ENCODE measurements at places on chromosomes 2 and 18.
A peak's percentile ranks its signal among the peaks of the same experiment; 100 is the strongest.

GRCh38 chr2:119716284-119716672, 37.3 kb downstream of the TMEM177 start:
- DNase-seq, result no peak

DNA sequence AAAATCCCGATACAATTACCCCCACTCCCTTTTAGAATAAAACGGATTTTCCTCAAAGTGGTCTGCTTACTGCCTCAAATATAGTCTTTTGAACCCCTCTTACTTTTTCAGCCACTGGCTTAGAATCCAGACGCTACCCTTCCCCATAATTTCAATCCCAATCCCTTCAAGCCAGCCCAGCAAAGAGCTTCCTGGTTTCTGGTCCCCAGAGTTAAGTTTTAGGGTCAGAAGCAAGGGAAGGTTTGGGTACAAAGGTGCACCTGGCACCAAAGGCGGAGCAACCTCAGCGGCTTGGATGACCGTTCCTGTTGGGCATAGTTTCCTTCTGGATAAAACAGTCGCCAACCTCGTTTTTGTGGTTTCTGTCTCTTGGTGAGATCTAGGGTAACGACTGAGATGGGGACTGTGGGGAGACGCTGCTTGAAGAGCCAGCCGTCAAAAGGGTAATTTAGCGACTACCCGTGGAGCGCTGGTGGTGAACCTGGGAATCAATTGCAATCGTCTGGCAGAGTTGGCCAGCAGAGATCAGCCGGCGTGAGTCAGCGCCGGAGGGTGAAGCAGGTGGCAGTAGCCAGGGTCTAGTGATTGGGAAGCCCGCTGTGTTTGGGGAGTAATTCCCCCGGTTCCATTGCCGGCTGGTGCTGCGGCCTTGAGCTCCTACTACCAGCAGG, 1.6 kb downstream of the FEV start:
- no peak for DNase-seq

- DNase-seq, result no peak
Observed at GRCh38 chr18:49014605-49015267, 64.0 kb upstream of the SMAD7 start.

- DNase-seq, result no peak
Observed at GRCh38 chr2:170651624-170652325, 63.4 kb upstream of the SP5 start.

GRCh38 chr2:217491271-217491670, 511.5 kb downstream of the TNS1 start:
- no peak for DNase-seq

- DNase-seq, result no peak
Observed at GRCh38 chr2:211086049-211086448, 529.6 kb downstream of the CPS1 start.

GRCh38 chr18:74147779-74148542, at the start of the genes FBXO15 and TIMM21:
Gene FBXO15, minus strand, starts transcription at chr18:74147834. Its CDS starts 49 bp downstream, at chr18:74147785.
Gene TIMM21, plus strand, starts transcription at chr18:74148523. Its CDS starts 286 bp downstream, at chr18:74148809.
- peak; percentile 93 for DNase-seq

GRCh38 chr2:31324016-31324633, 90.2 kb downstream of the EHD3 start:
- DNase-seq, result no peak

DNA sequence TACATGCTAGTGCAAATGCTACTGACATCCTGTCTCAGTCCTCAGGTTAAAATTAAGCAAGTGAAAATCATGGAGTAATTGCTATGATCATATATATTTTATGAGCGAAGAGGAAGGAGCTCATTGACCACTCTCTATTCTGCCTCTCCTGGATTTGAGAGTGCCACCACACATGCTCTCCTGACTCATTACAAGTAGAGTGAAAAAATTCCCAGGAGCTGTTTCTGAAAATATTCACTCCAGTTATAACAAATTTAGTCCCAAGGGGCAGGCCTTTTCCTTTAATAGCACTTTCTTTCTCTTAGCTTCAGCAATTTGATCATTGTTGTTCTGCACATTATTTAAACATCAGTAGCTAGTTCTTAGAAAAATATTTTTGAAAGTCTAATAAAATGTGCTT, 155.0 kb upstream of the MAPRE2 start:
- DNase-seq, result no peak

GRCh38 chr18:7683753-7684152, 116.6 kb downstream of the PTPRM start:
- DNase-seq, result no peak

GRCh38 chr2:133644846-133645245, 76.6 kb upstream of the NCKAP5 start:
- no peak for DNase-seq

DNA sequence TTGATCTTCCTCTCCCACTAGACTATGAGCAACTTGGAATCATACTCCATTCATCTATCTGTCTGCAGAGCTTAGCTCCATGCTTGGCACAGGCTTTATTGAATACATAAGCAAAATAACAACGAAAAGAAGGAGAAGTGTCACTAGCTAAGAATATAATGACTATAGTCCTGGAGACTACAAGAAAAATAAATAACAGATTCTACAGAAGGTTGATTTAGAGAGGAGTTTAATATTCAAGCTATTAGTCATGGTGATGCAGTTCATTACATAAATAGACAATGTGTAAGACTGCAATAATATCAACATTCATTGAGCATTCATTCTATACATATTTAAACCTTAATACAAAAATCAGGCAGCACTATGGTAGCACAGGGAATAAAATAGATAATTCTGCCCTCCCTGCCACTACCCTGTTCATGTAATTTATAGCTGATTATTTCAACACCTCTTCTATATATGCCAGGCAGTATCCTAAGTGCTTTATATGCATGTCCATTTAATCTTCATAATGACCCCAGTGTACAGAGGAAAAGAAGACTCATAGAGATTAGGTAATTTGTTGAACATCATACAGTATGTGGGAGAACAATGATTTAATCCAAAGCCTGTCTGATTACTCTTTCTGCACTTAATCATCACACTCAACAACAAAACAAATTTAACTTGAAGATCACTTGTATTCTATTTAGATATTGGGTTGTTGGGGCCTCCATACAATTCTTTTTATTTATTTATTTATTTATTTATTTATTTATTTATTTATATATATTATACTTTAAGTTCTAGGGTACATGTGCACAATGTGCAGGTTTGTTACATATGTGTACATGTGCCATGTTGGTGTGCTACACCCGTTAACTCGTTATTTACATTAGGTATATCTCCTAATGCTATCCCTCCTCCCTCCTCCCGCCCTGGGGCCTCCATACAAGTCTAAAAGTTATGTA, 165.3 kb downstream of the RNF152 start:
- peak; percentile 38 for DNase-seq

DNA sequence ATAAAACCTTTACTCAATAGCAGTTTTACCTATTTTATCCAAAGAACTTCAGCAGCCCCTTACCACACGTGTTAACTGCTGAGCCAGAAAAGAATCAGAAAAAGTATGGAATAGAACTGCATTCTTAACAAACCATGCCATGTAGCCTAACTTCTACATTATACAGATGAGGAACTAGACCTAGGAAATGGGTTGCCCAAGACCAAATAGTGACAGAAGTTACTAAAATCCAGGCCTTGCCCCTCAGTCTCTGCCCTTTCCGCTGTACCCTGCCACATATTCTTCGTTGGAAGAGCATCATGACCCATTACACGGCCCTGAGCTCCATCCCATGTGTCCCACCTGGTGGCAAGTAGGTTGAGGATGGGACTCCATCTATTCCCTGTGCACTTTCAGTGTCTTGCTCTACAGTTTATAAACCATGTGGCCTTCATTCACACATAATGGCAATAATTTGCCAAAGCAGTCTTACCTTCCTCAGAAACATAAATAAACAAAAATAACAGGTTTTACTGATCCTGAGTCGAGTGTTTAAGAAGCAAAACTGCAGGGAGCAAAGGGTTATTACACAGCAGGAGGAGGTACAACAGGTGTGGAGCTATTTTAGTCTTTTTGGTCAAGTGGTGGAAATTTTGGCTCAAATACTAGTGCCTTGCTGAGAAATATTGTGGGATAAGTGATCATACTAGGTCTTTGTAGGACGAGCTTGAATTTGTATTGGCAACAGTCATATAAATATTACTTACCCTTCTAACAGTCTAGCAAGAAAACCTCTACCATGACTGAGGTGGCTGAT, 46.5 kb downstream of the HNRNPLL start:
- DNase-seq, result no peak

- DNase-seq, result no peak
Observed at GRCh38 chr18:2425426-2426317, 145.6 kb downstream of the METTL4 start.

GRCh38 chr2:20588918-20589871, 61.7 kb downstream of the HS1BP3 start:
- DNase-seq, result no peak

DNA sequence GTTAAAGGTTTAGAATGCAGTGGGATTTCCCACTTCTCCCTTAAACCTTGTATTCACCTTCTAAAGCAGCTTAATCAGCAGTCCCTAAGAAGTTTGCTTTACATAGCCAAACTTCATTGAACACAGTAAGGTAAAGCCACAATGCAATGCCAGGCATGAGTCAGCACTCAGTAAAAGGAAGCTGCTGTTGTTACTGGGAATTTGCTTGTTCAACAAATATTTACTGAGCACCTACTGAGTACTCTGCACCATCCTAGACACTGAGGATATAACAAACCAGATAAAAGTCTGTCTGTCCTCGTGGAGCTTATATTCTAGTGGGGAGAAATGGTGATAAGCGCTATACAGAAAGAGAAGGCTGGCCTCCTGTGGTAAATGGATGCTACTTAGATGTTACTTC, 162.7 kb downstream of the PKP4 start:
- no peak for DNase-seq

DNA sequence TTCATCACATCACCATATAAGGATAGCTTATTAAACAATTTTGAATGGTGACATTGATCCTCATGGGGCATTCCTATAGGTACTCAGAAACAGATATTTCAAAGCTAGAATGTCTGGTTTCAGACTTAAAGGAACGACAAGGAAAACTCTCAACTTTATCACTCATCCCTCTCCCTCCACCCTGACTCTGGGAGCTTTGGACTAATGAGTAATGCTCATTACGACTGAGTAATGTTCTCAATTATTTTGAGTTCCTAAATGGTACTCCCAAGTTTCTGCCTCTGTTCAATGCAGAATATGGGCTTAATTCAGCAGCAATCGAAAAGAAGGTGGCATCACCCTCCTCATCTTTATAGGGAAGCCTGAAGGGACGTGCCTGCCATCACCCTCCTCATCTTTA, 43.4 kb downstream of the RFX8 start:
- DNase-seq, result no peak

DNA sequence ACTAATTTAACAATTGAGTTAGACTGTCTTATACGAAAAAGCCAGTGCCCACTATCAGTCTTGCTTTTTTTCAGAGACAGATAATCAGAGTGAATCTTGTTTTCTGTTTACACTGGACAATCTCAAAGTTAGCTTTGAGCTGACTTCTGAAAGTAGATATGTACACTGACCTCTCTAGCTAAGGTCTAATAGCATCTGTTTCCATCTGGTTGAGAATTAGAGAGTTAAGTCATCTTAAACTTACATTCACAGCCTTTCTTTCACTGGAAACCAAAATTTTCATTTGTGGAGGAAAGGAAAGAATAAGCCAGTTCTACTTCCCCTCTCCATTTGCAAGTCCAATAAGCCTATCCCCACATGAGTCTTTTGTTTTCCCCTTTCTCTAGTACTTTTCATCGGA, 89.3 kb downstream of the VRK2 start:
- no peak for DNase-seq

DNA sequence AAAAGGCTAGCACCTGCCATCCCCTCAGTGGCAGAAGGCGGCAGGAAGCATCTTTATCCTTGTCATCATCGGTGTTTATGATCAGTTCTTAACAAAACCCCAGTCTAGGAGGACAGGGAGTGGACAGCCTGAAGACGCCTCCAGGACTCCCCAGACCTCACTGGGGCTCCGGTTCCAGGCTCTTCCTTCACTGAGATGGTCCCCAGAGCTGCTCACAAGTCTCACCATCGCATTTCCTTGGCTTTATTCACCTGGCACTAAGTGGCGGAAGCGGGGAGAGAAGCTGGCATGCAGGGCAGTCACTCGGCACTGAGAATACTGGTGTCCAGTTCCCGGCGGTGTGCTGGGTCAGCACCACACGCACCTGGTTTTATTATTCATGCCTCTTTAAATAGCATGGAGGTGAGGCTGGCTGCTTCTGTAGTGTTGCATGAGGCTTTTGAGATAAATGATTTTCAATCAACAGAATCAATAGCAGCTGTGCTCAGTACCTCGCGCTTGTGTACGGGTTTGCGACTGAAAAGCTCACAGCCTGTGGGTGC, 68.7 kb downstream of the CABLES1 start:
- DNase-seq, result no peak

- DNase-seq, result no peak
Observed at GRCh38 chr2:23636426-23636825, 251.4 kb downstream of the KLHL29 start.

DNA sequence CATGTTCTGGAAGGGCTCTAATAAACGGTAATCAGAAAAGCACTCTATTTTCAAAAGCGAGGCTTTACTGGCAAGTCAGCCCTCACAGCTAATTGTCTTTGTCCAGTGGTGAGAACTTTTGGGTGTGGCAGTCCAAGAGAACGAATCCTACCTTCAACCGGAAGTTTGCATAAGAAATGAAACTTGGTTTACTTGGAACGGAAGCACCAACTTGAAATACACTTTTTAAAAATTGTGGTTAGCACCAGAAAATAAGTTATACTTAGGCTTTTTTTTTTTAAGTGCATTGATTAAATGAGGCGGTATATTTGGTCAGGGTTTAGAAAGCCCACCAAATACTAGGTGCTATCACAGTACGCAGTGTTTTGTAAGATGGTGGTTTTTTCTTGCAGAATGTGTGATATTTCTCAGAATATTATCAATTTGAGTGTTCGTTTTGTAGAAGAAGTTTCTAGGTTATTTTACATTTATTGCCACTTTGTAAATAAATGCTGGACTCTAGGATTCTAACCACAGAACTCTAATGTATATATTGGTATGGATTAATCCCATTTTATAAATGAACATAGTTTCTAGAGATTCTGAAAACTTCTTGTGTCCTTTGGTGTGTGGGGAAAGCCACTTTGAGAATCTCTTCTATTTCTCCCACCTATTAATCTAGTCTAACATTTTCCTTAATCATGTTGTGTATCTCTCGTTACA, 1.2 kb downstream of the MYL12A start:
- no peak for DNase-seq

DNA sequence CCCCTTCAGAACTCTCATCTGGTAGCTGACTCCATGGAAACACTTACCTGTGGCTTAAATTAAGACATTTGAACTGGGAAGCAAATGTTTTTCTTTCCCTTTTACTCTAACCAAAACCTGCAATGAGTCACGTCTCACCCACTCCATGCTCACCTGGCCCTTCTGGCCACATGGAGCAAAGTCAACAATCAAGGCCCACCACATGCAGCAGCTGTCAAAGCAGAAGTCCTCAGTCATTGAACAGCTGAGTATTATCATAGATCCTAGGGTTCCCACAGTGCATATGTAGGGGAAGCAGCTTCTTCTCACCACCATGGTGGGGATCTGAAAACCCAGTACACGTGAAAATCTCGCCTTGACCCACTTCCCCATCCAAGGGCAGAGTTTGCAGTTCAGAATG, 12.3 kb upstream of the MEP1B start:
- DNase-seq, result no peak

DNA sequence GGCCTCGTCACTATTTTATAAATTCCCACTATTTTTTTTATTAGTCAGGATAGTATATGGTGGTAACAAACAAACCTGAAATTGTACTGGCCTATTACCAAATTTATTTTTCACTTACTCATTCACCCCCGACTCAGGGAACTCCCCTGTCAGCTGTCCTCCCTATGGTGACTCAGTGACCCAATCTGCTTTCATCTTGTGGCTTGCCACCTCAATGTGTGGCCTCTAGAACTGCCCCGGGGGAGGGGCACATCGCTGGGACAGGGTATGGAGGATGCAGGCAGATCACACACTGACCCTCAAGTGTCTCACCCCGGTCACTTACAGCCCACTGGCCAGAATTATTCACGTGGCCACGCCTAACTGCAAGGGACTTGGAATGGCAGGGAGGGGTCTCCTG, 71.6 kb downstream of the ACTR2 start:
- no peak for DNase-seq
